ENCODE measurements at places on chromosomes 12 and 14.

DNA sequence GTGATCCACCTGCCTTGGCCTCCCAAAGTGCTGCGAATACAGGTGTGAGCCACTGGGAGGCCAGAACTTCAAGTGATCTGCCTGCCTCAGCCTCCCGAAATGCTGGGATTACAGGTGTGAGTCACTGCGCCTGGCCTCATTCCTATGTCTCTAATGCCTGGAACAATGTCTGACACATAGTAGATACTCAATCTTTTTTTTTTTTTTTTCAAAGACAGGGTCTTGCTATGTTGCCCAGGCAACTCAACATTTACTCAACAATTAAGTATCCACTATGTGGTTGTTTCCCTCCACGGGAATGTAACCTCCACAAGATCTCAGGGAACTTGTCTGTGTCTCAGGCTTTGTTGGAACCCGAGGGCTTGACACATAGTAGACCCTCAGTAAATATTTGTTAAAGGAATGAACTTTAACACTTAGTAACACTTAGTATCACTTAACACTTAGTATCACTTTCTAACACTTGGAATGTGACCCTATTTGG, 3.0 kb upstream of the TMEM120B start:
- DNase-seq: no peak

GRCh38 chr12:110998165-110998564, 77.8 kb upstream of the MYL2 start:
- DNase-seq: no peak

DNA sequence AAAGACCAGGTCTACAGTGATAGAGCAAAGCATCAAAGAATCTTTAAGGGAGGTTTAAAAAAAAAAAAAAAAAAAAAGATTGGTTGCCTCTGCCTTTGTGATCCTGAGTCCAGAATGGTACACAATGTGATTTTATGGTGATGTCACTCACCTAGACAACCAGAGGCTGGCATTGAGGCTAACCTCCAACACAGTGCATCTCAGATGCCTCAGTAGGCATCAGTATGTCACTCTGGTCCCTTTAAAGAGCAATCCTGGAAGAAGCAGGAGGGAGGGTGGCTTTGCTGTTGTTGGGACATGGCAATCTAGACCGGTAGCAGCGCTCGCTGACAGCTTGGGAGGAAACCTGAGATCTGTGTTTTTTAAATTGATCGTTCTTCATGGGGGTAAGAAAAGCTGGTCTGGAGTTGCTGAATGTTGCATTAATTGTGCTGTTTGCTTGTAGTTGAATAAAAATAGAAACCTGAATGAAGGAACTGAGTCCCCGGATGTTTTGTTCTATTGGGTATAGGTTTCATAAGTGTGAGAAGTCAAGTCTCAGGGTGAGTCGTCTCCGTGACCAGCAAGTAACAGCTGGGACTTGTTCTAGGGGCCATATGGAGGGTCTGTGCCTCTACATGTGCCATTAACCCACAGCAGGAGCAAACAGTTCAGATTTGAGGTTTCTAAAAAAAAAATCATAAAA, 9.3 kb downstream of the PEBP1 start:
- no peak for DNase-seq

- no peak for DNase-seq
Observed at GRCh38 chr12:19962192-19962591, 406.1 kb upstream of the PDE3A start.

DNA sequence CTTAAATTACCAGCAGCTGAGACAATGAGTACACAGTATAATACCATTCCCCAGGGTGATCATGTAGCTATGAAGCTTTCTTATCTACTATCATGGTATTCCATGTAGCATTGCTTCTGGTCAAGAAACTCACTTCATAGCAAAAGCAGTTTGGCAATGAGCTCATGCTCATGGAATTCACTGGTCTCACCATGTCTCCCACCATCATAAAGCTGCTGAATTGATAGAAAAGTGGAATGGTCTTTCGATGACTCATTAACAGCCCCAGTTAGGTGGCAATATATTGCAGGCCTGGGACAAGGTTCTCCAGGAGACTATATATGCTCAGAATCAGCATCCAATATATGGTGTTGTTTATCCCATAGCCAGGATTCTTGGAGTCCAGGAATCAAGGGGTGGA, 553.7 kb downstream of the FOXG1 start:
- no peak for DNase-seq

DNA sequence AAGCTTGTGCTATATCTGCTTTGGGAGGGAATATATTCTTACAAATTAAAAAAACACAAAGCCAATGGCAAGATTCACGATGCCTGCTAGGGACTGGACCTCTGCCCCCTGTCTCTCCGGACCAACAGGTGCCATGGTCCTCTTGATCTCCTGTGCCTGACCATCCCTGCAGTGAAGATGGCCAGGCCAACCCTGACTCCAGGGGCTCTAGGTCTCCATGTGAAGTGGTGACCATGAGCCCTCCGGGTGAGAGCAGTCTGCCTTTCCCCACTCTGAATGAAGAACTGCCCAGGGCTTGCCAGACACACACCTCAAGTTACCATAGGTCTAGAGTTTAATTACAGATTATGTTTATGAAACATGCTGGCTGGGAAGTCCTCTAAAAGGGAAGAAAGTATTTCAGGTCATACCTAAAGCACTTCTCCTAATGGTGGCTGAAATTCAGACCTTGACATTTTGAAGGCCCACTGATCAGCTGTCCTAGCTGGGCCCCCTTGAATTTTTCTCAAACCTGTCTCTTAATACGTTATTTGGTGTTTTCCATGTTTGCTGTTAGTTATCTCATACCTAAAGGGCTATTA, 1.4 kb downstream of the ARHGDIB start:
- no peak for DNase-seq
